ENCODE measurements at places on chromosomes 2 and 18.

GRCh38 chr2:150977296-150977695, 284.4 kb downstream of the RBM43 start:
- DNase-seq, result no peak

- no peak for DNase-seq
Measured at GRCh38 chr18:25047983-25048382, 304.0 kb downstream of the ZNF521 start.

- no peak for DNase-seq
Measured at GRCh38 chr2:234699456-234699855, 202.6 kb upstream of the ARL4C start.

- DNase-seq, result no peak
Measured at GRCh38 chr2:239943571-239943970, 81.6 kb downstream of the NDUFA10 start.

DNA sequence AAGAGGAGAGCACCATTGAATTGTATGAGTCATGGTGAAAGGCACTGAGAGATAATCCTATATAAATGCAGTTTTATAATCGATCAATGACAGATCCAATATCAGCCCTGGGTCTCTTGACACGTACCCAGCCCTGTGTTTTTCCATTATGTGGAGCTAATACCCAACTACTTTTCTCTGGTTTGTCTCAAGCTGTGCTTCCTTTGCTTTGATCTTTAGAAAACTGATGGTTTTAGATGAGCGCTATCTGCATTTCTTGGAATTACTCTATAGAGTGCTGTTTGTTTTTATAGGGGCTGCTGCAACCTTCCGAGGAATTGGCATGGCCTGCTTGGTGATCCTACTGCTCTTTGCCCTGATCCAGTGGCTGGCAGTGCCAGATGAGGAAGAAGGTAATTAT, 45.0 kb downstream of the NEMP2 start:
- DNase-seq, result no peak

DNA sequence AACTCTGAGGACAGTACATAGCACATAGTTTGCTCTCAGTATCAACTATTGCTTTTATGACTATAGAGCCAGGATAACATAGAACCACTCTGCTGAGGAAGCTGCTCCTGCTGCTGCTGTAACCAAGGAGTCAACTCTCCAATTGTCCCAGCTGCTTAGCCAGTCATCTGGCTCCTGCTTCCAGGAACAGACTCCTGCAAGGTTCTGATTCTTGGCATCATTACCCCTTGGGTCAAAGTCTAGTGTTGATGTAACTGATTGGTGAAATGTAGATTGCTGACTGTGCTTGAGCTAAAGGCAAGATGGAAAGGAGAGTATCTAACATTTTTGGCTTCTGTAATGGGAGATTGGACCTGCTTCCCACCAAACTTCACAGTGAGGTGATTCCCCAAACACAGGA, 261.9 kb upstream of the FSHR start:
- DNase-seq, result no peak

DNA sequence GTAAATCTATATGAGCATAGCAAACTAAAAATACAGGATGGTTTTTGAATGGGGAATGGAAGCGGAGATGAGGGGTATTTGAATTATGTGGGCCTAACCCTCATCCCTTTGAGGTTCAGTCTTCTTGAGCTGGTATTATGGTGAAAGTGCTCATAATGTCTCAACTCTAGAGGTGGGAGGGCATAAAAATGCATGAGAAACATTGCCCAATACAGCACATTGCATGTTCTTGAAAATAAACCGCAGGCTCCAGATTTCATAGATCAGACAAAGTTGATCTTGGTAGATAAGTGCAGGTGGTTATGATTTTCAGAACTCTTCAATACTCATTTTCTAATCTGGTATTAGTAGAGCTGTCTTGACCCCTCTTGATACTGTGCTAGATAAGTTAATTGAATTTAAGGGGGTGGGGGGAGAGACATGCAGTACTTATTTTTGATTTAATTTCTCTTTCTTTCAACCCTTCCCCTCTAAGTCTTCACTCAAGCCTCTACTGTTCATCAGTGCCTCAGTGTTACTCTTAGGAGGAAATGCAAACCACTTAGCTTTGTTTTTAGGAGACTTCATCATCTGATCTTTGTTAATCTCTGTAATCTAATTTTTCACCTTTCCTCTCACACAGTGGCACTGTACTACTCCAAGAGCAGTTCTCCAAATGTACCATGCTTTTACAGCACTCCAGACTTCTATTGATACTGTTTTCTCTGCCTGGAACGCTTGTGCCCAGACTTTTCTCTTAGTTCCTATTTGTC, 22.2 kb downstream of the XRCC5 start:
- DNase-seq, result peak; percentile 36

DNA sequence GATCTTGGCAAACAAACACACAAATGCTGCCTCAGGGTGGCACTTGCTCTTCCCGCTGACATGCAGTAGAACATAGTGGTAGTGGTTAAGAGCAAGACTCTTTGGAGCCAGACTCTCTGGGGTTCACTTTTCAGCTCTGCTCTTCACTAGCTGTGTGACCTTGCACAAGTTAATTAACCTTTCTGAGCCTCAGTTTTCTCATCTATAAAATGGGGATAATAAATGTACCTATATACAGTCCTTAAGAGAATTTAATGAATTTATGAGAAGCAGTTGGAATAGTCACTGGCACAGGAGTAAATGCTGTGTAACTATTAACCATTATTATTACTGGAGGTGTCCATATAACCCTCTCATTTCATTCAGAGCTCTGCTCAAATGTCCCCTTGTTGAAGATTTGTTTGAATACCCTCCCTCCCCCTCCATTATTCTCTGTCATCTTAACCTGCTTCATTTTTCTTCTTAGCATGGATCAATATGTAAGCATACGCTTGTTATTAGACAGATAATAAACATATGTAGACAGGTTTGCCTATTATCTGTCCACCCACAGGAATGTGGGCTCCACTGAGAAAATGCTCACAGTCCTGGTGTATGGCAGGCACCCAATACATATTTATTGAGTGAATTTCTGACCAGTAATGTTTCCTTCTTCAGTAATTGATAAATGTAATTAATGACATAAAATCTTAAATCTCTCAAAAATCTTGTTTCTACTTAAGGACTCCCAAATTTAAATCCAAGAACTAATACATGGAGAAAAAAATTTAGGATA, 64.5 kb downstream of the TSPYL6 start:
- DNase-seq, result no peak
